Breast epithelium (tissue), 4 donors: ENCODE measurements at places on chromosomes 5 and 9. TPM values are rescaled to one million over a fixed set of nuclear protein-coding genes. Genes with fewer than 3 reads are reported as not detected.

GRCh38 chr9:124483481-124483880, 23.7 kb downstream of the NR5A1 start:
- DNase-seq = no peak

Gene FOXD1
- 0.32 TPM for total RNA-seq

GRCh38 chr9:114643896-114644295, 13.7 kb downstream of the TEX53 start:
- no peak for DNase-seq

Gene HK3
- total RNA-seq = 4.3 TPM

DNA sequence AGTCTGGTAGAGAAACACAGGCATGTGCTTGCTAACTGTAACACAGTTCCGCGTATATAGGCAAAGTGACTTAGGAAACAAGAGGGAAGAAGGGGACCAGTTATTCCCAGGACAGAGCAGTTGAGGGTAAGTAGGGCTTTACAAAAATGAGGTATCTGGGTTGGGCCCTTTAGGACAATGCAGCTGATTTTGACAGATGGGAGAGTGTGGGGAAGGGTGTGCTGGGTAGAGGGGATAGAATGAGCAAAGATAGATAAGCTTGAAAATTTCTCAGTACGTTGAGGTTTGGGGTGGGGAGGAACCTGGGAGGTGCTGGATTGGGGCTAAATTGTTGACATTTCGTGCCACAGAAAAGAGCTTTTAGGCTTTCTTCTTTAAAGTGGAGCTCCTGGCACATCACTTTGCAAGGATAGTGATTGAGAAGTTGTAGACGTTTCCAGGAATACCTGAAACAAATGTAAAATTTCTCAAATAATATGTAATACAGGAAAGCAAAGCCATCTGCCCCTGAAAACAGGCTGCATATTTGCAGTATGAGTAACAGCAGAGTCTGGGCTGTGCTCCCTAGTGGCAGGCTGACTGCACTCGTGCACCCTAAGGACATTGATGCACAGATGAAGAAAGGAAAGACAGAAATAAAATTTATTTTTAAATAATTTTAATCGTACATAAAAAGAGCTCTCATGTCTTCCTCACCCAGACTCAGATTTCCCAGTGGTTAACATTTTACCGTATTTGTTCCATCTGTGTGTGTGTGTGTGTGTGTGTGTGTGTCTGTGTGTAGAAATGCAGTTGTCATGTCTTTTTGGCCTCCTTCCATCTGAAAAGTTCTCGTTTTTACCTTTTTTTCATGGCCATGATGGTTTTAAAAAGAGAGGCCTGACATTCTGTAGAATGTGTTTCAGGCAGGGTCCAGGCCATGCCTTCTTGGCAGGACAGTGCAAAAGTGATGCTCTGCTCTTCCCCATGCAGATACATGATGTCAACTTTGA, 144.9 kb upstream of the DMRT1 start:
- DNase-seq = peak; percentile 55

Gene DAPK1
- total RNA-seq = 42.6 TPM

Gene IL3
- not detected for total RNA-seq

Gene TEX48
- not detected for total RNA-seq

Gene BARHL1
- not detected for total RNA-seq

Gene CLIC3
- total RNA-seq = not detected

DNA sequence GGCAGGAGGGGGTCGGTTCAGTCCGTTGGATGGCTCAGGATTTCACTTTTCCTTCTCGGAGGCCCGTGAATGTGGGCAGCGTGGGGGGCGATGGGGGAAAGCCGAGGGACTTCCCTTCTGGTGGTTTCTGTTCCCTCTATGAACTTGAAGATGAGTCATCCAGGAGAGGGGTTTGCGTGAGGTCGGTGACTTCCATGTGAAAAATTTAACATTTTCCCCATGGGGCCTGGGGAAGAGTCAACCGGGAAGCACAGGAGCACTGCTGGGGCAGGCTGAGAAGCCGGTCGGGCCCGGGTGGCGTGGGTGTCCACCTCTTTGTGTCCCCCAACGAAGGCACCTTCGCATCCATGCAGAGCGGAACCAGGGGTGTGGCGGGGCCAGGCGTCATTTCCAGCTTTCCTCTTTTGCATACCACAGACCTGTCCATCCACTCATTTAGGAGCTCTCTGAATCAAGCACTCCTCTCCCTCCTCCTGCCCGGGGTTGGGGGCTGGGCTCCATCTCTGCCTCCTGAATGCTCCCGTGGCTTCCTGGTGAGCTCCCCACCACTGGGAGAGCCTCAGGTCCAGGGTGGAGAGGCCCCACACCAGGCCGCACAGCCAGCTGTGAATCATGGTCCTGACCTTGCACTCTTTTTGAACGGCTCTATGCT, 68.4 kb downstream of the ANKRD33B start:
- no peak for DNase-seq

- no peak for DNase-seq
Observed at GRCh38 chr5:13566871-13567339, 377.6 kb downstream of the DNAH5 start.

GRCh38 chr5:40374853-40375252, 304.9 kb upstream of the PTGER4 start:
- no peak for DNase-seq

GRCh38 chr9:113673726-113674125, 202.4 kb upstream of the ZNF618 start:
- no peak for DNase-seq

GRCh38 chr5:41754857-41755256, 115.4 kb downstream of the OXCT1 start:
- DNase-seq = no peak

GRCh38 chr5:88885002-88885401, 2.0 kb upstream of the MEF2C start:
- DNase-seq = no peak

- DNase-seq = no peak
Observed at GRCh38 chr5:100760688-100761087, 142.4 kb downstream of the ST8SIA4 start.

GRCh38 chr5:138111181-138111580, 27.3 kb downstream of the WNT8A start:
- DNase-seq = no peak

DNA sequence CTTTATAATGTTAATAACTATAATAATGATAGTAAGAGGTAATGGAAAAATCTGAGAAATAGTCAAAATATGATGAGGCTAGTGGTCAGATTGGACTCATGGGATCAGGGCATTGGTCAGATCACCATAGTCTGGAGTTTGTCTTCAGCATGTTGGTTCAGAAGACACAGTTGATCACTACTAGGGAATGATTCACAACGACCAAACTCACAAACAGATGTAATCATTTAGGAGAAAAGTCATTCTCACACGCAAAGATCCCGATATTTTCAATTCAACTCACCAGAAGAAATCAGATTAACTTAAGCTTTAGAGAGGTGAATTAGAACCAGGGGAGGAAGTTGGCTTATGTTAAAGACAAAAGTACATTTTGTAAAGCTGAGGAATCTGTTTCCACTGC, 131.8 kb downstream of the LURAP1L start:
- DNase-seq = no peak

DNA sequence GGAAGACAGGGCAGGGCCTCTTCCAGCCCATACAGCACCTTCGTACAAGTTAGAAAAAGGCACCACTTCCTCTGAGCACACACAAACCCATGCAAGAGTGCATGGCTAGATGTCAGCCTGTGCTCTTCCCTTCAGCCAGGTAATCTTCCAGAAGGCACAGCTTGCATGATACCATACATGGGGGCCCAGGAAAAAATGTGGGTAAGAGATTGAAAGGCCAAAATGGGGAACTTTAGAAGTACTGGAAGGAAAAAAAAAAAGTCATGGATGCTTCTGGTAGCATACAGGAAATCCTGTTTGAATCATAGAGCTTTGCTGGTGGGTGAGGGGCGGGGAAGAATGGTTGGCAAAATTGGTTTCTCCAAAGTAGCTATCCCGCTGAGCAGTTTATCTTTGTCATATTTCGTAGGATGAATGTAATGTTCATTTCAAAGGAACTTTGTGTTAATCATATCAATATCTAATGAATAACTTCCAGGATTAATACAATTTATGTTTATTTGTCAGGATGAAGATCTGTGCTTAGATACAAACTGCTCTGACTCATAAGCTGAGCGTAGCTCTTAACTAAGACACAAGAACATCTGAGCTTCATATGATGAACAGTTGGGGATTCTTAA, 78.2 kb upstream of the MAP3K1 start:
- DNase-seq = no peak

DNA sequence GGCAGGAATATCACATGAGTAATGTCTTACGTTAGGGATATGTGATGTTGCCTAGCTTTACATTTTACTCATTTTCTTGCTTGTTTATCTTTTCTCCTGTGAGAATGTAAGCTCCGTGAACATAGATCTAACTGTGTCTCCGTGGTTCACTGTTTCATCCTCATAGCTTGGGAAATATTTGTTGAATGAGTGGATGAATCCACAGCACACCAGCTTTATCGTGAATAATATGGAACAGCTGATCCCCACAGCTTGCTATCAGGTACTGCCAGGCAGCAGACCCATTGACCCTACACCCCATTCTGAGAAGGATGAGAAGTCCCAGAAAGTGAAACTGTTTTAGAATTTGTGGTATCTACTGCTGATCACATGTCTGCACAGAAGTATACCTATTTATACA, 106.8 kb upstream of the FBN2 start:
- DNase-seq = no peak

- DNase-seq = peak; percentile 92
Observed at GRCh38 chr9:129174102-129174723, 3.8 kb downstream of the IER5L start.

- no peak for DNase-seq
Observed at GRCh38 chr9:5790923-5791322, 42.0 kb downstream of the ERMP1 start.

Gene TMCO6
- 45.4 TPM for total RNA-seq

DNA sequence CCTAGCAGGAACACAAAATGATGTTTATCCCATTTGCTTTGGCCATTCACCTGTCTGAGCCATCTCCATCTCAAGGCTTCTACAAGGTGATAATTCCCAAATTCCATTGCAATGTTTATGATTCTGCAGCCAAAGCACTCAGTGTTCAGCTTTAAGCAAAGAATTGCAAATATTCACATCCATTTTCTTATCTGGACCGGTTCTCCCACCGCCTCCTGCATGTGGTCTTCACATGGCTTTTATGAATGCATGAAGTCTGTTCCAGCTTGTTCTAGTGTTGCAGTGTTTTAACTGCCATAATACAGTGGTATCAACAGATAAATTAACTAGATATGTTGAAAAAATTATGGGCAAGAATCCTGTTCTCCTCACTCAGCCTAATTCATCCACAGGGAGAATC, 443.0 kb upstream of the KLF4 start:
- DNase-seq = no peak

GRCh38 chr5:107274571-107274970, 396.2 kb downstream of the EFNA5 start:
- no peak for DNase-seq

DNA sequence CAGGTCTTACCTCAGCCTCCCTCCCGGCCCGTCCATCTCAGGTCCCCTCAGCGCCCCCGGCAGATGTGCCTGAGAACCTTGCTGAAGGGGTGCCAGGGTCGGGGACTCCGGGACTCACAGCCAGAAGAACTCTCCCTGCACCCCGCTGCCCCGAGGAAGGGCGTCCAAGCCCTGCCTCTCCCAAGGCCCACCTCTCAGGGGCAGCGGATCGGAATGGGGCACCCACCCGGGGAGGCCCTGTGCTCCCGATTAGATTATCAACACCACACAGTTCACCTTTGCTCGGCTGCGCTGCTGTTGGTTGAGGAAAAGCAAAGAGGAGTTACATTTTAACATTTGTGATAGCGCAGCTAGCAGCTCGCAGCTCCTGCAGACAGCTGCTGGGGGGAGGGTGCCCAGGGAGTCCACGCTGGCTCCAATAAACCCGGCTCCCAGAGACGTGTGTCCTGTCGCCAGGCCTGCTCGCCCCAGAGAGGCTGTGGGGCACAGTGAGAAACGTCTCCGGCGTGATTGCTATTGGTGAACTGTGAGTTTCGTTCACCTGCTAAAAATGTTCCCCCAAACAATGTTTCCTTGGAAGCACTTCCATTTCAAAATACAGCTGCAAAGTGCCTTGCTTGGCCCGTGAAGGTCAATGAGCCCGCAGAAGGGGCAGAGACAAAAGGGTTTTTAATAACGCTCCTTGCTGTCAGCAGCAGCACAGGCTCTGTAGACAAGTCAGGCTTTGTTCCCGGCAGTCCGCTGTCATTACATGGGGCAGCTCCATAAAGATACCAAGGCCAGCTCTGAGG, 18.6 kb upstream of the SLC6A19 start:
- no peak for DNase-seq

Gene PCDHGA4
- total RNA-seq = 6.4 TPM

DNA sequence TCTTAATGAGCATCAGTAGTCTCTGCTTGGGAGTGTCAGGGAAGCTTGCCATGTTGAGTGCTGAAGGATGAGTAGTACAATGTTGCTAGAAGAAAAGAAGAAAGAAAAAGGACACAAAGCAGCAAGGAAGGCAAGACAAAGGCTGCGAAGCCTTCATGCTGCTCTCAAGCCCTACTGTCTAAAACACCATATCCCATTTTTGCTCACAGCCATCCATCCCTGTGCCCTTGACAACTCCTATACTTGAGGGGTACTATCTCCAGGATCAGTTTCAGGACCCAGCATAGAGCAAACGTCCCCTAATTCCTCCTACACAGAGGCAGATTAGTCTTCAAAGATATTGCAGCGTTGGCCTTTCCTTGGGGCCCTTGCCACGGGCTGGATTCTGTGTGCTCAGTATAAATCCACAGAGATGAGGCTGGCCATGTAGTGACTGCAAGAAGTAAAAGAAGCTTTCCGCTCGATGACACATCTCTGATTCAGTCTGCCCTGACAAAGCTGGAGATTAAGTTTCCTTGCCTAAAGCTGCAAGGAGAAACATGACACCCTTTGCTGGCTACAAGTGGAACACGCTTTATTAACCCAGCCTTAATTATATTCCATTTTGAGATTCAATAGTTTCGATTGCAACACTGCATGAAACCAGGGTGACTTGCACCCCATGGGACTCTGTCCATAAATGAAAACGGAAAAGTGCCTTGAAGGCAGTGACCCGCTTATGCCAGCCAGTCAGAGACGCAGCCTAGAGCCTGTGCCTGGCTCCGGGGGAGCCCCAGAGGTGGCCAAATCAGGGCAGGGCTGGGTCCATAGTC, 304.6 kb downstream of the ACTL7B start:
- no peak for DNase-seq

GRCh38 chr9:21154018-21154608, 12.3 kb downstream of the IFNA21 start:
- no peak for DNase-seq
